ENCODE measurements at places on chromosomes 3 and 15.

- DNase-seq, result no peak
Measured at GRCh38 chr3:33962396-33962795, 164.0 kb downstream of the PDCD6IP start.

DNA sequence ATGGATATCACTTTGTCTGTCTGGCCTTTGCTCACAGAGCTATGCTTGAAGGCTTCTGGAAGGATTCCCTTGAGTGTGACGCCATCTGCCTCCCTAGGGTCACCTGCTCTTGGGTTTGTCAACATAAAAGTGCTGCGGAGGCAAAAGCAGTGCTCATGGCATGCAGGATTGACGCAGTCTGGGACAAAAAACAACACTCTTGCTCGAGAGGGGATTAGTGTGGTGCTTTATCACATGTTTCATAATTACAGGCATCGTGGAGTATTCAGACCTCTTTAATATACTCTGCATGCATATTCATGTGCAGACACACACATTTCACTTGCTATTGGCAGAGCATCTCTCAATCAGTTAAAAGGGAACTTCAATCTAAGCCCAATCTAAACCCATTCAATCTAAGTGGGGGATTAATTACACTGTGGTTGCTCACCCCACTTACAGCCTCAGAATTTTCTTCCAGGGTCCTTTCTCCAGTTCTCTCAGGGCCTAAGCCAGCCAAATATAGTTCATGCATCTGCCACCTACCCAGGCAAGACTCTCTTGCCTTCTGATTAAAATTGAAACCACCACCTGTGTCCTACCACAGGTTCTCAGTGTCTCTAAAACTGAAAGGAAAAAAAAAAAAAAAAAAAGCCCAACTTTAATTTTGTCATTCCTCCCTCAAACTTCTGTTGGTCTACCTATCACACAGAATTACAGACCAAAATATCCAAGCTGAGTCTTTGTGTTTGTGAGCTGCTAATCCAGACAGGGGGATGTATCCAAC lies 75.6 kb downstream of the BFSP2 start:
- no peak for DNase-seq

- DNase-seq, result no peak
Measured at GRCh38 chr3:17257269-17257668, 372.5 kb downstream of the PLCL2 start.

GRCh38 chr3:41581700-41582099 lies 380.2 kb downstream of the ULK4 start:
- no peak for DNase-seq

- DNase-seq, result no peak
Measured at GRCh38 chr3:110026421-110026820, 689.1 kb upstream of the DPPA4 start.

- DNase-seq, result no peak
Measured at GRCh38 chr15:22955544-22956119, 24.5 kb downstream of the CYFIP1 start.

Measured in activated CD8-positive, alpha-beta memory T cell treated with anti-CD3 and anti-CD28 coated beads for 4 hours (primary cell).